ENCODE measurements at places on chromosomes 3 and 15.

DNA sequence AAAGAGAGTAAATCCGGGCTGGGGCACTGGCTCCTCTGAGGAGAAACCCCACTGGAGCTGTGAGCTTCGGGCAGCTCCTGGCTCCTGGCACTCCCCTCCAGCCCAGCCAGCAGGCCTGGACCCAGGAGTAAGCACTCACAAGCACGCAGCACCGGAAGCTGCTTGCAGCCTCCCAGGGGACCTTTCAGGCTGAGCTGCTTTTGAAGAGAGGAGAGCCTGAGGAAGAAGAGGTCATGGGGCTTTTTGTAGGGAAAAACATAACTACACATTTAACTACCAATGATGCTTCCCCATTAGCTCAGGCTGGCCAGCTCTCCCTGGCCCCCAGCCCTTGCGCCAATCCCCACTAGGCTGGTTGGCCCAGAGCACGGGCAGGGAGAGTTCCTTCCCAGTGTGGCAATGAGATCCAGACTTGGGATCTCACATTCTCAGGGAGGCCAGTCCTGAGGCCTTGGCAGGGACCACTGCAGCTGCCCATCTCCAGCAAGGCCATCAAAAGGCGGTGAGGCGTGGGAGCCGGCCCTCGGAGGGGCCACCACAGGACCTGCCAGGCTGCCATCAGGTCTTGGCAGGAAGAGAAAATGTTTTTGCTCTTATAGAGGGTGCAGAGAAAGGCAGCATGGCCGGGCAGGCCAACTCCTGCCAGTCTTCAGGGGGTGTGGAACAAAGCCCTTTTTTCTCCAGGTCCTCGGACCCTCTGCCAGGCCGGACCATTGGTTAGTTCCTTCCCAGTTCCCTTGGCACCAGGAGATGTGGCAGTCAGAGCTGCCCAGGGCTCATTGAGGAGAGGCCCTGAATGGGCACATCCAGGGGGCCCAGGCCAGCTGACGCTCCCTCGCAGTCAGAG is 41.5 kb upstream of the MFGE8 start:
- no peak for DNase-seq

DNA sequence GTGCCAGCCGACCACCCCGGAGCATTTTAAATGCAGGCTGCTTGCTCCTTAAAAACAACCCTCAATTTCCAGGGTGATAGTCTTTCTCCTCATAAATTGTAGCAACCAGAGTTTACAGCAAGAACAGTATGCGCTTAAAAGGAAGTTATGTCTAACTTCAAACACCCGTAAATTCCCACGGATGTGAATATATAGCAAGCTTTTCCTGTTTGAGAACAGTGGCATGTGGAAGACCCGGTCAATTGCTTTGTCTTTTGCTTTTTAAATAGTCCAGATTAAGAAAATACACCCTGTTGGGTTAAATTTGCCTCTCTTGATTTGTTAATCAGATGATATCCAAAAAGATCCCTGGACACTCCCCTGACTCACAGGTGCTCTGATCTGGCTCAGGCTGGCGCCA is 20.8 kb downstream of the MRPS25 start:
- no peak for DNase-seq

GRCh38 chr15:63349156-63349555 is 32.5 kb downstream of the CA12 start:
- no peak for DNase-seq

GRCh38 chr15:60649845-60650548 is 171.1 kb upstream of the ICE2 start:
- DNase-seq = no peak

DNA sequence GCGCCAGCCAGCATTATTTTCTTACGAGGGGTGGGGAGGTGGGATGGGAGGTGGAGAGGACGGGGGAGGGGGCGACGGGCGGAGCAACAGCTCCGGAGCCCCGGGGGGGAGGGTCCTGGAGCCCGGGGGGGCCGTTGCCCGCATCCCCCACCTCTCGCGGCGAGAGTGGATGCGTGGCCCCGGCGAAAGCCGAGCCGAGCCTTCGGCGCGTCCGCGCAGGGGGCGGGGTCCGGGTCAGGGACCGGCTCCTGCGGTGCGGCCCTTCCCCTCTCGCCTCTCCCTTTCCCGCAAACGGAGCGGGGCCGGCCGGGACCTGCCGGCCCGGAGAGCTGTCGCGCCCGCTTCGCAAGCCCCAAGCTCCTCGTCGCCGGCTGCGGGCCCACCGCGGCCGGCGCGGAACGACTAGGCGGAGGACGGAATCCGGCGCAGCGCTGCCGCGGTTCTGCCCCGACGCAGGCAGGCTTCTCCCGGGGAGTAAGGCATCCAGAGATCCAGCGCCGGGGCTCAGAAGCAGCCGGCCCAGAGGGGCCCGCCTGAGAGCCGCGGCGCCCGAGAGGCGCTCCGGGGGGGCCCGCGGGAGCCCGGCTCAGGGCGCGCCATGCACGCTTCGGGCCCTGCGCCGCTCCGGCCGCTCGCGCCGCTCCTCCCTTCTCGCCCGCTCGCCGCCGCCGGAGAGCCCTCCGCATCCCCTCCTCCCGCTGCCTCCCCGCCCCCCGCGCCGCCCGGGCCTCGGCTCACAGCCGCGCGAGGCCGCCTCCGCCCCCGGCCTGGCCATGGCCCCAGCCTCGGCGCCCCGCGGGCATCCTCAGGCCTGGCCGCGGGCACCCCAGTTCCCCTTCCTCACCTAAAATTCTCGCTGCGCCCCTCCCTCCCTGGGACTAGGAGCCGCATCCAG is 459 bp upstream of the ADCY5 start:
- DNase-seq = no peak

DNA sequence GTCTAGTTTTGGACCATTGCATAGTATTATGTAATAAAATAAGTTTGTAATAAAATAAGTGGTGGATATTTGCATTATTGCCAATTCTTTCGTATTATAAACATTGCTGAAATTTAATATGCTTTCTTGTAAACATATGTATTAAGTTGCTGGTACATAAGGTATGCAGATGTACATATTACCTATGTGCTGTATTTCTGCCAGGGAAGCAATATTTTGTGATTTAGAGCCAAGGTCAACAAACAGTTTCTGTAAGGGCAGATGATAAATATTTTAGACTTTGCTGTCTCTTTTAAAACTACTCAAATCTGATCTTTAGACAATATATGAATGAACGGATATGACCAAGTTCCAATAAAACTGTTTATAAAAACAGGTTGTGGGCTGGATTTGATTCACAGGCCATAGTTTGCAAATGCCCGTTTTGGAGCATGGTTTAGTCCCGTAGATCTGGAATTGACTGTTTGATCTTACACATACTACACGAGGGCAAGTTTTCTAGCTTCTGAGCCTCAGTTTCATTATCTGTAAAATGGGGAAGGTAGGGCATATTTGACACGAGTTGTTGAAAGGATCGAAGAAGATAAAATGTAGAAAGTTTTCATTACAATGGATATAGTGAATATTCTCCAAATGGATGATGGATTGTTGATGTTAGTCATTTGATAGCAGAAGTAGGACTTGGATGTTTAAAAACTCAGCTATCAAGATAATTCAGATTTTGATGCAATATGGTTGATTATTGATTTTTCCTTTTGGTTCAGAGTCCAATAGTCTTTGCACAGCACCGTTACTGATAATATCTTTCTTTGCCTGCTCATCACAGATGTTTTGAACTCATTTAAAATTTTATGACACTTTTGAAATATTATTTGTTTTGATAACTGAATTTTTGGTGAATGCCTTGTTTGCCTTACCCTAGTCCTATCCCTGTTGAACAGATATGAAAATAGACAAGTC is 394.6 kb downstream of the FEZF2 start:
- no peak for DNase-seq

- no peak for DNase-seq
These were observed 665.5 kb upstream of the NAALADL2 start for GRCh38 chr3:174193604-174194003.

DNA sequence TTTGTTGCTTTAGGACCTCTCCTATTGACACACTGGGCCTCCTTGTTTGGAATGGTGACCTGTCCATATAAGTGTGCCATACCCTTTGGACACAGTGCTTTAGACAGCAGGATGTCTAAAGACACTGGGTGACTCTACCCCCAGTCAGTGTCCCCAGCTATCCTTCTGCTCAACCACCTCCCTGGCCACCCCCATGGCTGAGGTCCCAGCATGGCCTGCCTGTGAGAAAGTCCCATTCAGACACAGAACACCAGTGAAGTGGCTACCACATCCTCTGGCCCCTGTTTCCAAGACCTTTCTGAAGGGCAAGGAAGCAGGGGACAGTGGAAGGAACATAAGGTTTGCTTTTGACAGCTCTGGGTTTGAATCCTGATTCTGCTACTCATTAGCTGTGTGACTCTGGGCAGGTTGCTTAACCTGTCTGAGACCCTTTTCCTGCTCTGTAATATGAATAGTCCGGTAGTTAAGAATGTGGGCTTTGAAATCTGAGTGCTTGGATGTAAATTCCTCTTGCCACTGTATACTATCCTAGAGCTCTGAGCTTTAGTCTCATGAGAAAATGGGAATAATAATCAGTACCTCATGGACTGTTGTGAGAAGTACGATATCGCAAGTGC is 6.3 kb upstream of the AP3S2 start:
- no peak for DNase-seq
